CD4-positive, alpha-beta T cell treated with Interleukin-12 subunit alpha and Interleukin-12 subunit beta, for 1 hour (primary cell): ENCODE measurements at places on chromosomes 11 and 22.

GRCh38 chr22:41094041-41094593 is 1.7 kb downstream of the EP300 start:
- peak; percentile 23 for DNase-seq

- peak; percentile 34 for DNase-seq
Measured at GRCh38 chr11:86292912-86293616, 9.0 kb upstream of the HIKESHI start.

DNA sequence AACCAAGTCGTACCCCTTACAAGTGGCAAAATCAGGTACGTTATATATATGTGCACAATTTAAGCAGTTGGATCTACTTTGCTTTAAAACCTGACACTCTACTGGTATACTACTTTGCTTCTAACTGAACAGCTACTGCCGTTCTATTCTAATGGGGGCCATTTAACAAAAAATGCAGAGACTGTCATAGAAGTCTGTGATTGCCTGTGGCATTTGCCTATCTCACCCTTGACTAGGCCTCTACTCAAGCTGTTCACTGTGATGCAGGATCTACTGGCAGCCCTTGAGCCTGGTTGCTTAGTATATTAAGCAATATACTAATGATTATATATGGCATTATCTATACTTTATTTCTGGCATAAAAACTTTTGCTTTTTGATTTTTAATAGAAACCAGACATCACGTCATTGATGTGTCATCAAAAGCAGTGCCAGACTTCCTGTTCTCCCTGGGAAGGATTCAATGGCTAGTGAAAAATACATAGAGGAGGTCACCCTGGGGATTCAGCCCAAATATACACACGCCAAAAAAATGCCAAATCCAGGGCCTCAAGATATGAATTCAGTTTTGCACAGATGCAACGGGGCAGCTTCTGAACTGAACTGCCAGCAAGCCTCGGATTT is 40.0 kb upstream of the FIBIN start:
- DNase-seq: no peak

DNA sequence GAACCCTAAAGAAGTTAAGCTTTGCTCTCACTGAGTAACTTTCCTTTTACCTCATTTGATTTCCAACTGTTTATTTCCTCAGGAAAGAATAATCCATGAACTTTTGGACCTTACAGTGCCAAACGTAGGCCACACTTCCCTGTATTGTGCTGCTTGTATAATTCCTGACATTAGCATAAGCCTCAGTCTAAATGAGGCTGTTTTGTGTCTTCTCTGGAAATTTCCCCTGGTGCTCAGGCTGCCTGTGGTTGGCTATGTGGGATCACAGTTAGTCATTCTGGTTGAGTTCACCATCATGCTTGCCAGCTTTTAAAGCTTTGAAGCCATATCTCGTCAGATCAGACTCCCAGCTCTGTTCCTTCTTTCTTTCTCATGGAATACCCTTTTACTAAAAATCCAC is 107.0 kb downstream of the FAM76B start:
- no peak for DNase-seq

DNA sequence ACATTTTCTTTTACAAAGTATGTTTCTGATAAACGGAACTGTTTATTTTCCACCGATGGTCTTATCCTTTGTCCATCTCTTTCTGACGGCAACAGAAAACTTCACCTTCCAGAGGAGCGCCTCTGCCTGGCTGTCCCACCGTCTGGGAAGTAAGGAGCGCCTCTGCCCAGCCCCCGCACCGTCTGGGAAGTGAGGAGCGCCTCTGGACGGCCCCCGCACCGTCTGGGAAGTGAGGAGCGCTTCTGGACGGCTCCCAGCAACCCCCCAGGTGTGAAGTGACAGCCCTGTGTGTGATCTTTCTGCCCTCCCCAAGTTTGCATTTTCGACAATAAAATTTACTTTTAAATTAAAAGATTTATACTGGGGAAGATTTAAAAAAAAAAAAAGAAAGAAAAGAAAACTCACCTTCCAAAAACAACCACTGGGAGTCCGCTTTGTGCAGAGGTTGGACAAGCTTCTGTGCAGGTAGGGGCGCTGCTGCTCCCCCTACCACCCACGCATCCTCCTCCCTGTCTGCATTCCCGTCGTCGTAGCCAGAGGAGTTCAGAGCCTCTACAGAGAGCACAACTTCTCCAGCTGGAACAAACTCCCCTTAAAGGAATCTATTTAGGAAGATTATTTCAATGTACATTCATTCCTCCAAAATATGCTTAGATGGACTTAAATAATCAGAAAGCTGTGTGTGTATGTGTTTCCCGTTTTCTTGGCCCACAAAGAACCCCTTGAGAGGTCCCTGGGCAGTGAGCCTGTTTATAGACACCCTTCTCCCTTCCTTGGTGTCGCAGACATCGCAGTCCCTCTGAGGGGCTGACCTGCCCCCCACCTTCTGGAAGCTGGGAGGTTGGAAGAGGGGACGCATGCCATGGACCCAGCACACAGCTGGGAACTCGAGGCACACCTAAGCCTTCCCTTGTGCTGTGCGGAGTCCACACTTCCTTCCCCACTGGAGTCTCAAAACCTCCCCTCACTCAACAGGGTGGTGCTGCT is 849 bp upstream of the APOBEC3B start:
- no peak for DNase-seq

DNA sequence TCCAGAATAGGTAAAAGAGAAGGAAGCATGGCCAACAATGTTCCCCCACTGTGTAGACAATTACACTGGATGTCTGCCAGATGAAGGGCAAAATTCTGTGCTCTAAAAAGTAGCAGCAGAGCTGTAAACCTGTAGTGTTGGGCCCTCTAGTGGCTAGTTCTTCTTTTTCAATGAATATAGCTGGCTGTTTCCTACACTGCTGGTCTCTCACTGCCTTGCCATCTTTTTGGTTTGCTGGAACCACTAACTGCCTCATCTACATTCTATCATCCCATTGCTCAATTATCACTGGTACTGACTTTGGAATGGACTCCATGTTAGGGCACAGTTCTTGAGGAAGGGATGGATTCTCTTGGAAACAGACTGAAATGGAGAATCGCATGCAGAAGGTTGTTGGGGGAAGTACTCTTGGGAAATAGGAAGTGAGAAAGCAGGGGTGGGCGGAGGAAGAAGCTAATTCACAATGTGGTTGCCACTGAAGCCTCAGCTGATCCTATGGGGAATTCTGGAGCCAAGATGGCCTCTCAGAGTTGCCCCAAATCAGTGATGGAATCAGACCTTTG is 17.9 kb downstream of the KCNE3 start:
- DNase-seq: peak; percentile 75

GRCh38 chr11:35579557-35580396 is 38.5 kb upstream of the FJX1 start:
- no peak for DNase-seq

DNA sequence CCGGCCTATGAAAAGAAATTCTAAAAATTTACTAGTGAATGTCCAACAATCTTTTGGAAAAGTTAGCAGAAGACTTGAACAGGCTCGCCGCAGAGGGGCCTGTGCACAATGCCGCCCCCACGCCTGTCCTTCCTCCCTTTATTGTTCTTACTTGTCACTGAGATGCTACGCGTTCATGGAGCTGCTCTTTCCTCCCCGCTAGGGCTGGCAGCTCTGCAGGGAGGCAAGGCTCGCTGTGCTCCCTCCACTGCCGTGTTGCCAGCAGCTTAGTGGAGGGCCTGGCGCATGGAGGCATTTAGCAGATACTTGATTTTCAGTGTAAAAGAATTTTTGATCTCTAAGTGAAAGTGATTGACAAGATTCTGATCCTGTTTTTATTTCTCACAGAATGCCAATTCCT is 14.7 kb downstream of the PHRF1 start:
- DNase-seq: no peak

DNA sequence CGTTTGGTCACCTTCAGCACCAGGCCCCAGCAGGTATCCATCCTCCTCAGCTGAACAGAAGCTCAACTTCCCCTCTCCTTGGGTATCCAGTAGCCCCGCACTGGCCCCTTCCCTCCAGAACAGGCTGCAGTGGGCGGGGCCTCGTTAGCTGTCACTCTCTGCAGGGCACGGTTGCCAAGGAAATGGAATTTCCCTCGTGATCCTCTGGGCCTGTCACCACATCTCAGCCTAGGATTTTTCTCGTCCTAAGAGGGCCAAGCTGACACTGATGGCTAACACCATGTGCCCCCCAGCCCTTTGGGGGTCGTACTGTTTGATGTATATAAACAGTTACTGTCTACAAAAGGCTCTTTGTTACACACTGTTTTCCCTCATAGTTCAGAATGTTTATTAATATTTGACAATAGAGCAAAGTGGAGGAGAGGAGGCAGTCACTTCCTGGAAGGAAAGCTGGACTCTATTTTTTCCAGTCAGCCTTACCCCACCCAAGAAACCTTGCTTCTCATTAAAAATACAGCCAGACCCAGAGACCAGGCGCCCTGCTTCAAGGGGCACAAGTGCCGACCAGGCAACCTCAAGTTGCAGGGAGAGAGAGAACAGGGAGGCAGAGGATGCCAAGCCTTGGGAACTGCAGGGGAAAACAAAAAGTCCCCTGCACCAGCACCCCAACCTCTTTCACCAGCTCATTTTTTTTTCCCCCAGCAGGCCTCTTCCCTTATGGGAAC is 44.5 kb downstream of the FEZ1 start:
- no peak for DNase-seq
